ENCODE measurements at places on chromosomes 4 and X.

DNA sequence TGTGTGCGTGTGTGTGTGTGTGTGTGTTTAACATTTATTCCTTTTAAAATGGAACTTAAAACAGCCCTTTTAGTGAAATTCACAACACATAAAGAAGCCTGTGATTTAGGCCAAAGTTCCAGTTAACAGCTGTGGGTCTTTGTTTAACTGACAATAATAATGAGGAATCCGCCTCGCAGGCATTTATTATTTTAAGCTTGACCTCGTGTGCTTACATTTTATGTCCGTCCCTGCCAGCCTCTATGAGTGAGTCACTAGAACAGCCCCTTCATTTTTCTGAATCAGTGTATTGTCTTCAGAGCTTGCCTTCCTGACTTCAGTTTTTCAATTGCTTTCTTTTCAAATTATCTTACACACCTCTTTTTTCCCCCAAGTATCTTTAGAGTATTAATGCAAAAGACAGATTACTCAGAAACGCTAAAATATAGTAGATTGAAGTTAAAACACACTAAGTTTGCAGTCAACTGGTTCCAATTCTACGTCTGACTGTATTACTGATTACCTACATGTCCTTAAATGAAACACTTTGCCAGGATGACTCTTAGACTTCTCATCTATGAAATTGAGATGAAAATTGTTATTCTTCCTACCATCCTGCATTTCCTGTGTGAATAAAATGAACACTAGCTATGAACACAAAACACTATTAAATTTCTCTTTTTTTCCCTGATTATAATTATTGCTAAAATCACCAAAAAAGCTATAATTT is 319.6 kb upstream of the HS3ST1 start:
- no peak for DNase-seq

DNA sequence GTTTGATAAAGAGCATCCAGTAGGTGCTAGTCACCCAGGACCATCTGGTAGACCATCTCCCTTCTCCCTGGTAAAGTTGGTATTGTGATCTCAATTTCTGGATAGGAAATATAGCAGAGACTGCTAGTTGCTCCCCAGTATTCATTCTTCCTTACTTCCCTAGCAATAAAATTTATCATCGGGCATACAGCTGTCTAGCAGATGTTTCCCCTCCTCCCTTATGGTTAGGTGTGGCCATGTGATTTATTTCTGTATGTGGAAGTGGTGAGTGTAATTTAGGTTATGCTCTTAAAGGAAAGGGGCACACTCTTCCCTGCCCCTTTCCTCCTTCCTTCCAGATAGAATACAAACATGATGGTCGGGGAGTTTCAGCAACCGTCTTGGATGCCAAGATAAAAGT is 12.3 kb upstream of the KCND1 start:
- DNase-seq, result no peak

GRCh38 chrX:52574416-52575275 is 57.8 kb upstream of the XAGE1B start:
- DNase-seq, result no peak

DNA sequence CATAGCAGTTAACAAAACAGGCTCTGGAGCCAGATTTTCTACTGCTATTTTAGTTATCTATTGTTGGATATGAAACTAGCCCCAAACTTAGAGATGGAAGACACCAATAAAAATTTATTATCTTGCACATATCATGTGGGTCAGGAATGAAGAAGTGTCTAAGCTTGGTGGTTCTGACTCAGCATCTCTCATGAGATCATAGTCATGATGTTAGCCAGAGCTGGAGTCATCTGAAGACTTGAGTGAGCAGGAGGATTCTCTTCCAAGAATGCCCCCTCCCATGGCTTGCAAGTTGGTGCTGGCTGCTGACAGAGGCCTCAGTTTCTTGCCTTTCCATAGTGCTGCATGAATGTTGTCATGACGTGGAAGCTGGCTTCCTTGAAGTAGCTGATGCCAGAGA is 68.2 kb upstream of the TAPT1 start:
- no peak for DNase-seq

DNA sequence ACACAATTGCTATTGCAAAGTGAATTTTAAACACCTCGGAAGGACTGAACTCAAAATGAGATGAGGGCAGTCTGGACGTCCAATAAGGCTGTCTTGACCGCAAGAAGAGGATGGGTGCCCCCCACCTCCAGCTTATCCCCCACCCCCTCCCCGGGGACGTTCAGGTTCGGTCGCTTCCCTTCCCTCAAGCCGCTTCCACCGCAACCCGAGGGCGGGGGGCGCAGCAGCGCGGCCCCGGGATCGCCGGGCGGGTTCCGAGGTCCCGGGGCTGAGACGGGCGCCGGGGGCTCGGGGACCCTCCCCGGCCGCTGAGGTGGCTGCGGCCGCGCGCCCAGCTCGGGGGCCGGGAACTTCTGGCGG is 480 bp downstream of the USP46 start:
- DNase-seq, result peak; percentile 32
